ENCODE measurements at places on chromosomes 4 and X.
A peak's percentile ranks its signal among the peaks of the same experiment; 100 is the strongest.

DNA sequence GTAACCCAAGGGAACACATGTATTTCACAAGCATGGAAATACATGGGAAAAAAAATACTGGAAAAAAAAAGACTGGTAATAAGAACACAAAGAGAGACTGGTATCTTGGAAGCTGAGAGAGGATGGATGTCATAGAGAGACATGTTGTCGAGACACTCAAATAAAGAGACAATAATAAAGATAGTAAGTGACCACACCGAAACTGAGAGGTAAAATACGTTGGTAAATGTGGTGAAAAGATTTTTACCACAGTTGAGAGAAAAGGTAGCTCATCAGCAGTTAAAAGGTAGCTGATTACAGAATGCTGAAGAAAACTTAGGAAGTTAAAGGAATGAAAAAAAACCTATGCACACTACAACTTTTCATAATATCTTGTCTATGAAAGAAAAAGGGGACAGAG, 81.1 kb downstream of the ARAP2 start:
- no peak for DNase-seq

- DNase-seq, result no peak
Measured at GRCh38 chr4:157099506-157099905, 23.6 kb downstream of the GLRB start.

DNA sequence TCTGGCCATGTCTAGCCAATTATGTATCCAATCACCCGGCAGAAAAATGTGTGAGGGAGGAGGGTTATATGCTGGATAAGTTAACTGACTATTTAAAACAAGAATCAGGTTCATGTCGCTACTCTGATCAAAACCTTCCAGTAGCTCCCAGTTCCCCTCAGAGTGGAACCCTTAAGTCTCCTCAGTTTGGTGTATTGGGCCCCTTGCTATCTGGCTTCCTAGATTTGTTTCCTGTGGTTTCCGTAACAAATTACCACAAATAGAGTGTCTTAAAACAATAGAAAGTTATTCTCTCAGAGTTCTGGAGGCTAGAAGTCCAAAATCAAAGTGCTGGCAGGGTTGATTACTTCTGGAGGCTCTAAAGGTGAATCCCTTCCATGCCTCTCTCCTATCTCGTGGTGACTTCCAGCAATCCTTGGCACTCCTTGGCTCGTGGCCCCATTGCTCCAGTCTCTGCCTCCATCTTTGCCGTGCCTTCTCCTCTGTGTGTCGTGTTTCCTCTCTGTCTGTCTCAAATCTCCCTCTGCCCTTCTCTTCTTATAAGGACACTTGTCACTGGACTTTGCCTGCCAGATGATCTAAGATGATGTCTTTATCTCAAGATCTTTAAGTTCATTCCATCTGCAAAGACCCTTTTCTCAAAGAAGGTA, 10.5 kb upstream of the ENPP6 start:
- DNase-seq, result no peak

GRCh38 chr4:183631577-183632198, 27.3 kb downstream of the RWDD4 start:
- DNase-seq, result no peak

DNA sequence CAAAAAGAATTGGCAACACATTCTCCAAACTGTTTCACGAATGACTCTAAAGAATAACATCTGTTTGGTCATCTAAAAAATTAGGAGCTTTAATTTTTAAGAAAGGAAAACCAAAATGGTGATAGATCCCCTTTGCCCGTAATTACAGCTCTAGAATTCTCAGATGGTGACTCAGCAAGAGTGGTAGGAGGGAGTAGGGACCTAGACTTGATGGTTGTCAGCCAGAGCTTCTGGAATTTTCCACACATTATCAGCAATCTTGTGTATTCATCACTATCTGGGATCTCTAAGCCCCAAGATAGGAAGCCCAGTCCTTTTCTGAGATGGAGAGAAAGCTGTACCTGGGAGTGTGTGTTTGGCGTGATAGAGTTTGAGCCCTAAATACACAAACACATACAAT, 103.9 kb upstream of the RAB40AL start:
- no peak for DNase-seq

- DNase-seq, result no peak
Measured at GRCh38 chrX:78922754-78923153, 22.4 kb upstream of the P2RY10 start.

DNA sequence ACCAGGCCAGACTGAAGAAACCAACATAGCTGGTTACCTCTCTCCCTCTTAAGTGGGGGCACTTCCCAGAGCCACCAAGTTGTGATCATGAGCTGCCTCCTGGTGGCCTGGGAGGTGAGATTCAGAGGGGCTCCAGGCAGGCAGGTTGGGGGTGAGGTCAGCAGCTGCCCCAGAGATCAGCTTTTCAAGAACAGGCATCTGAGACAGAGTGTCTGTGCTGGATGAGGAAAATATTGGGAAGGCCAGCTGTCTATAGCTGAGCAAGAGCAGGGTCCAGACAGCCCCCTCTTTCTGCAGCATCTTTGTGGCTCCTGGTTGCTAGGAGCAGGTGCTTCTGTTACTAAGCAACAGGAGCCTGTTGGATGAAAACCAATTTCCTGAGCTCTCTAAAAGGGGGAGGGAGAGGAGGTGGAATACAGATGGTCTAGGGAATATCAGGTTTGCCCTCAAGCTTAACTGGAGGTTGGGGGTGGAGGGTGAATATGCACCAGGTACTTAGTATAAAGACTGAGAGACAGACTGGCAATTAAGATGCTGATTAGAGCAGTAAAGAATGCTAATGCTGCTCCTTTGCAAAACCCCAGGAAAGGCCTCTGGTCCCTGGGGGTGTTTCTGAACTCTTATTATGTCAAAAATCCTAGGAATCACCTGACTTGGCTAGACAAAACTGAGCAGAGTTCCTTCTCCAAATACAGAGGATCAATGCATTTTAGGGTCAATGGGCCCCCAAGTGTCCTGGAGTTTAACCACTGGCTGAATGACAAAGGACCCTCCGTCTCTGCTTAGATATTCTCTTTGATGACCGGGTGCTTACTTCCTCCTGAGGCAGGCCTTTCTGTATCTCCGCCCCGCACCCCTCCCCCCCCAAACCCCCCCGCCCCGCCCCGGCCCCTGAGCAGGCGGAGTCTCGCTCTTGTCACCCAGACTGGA, 21.4 kb downstream of the ZCCHC13 start:
- no peak for DNase-seq

DNA sequence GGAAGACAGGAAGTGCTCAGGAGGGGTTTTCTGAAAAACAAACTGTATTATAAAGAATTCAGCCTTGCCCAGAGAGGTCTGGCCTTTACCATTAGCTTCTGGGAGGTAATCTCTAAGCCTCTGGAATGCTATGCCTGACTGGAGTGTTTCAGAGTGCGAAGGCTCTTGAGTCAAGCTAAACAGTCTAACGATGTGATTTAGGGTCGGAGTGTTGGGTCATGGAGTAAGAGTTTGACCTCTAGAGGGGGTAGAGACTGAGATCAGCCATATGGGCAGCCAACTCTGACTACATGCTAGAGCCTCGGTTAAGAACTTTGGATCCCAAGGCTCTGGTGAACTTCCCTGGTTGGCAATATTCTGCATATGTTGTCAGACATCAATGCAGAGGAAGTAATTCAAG, 15.0 kb downstream of the BOD1L1 start:
- no peak for DNase-seq

DNA sequence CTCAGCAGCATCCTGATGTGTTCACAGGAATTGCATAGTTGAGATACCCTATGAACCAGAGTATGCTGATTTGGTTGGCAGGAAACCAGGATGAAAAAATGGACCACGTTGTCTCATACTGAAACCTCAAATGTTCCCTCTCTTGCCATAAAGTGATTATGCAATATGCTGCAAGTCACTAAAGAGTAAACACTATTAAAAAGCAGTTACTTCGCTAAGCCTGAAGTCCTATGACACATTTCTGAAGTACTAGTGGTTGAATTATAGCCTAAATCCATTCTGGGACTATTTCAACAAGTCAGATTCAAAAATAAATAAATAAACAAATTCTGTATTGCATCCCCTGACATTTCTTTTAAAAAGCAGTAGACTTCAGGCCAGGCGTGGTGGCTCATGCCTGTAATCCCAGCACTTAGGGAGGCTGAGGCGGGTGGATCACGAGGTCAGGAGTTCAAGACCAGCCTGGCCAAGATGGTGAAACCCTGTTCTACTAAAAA, 106.0 kb upstream of the NAP1L5 start:
- DNase-seq, result no peak

DNA sequence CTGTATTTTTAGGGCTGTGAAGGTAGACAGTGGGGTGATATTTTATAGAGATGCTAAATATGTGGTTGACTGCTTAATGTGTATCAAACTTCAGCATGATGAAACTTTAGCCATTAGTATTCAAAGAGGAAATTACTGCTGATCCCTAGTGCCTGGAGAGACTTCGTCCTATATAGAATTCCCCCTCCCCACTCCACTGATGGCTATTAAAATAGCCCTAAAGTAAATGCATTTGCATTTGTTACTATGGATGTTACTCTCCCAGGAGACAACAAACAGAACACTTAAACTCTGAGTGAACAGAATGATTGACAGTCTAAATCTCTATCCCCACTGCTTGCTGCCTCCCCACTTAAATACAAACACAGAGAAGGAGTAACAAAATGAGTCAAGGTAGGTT, 39.1 kb downstream of the ADGRL3 start:
- DNase-seq, result no peak

DNA sequence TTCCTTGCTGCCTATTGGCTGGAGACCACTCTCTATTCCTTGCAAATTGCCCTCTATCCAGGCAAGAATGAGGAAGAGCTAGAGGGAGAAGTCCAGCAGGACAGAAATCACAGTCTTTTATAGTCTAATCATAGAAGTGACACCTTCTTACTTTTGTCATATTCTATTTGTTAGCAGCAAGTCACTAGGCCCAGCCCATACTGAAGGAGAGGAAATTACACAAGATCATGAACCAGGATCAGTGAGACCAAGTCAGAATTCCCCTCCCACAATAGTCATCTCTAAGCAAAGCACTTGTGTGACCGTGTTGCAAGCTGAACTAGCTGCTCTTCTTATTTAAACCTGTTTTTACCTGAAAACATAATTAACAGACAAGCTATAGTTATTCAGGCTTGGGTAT, 317.7 kb downstream of the INPP4B start:
- DNase-seq, result no peak

- DNase-seq, result no peak
Measured at GRCh38 chrX:22343192-22343591, 70.5 kb downstream of the CBLL2 start.

DNA sequence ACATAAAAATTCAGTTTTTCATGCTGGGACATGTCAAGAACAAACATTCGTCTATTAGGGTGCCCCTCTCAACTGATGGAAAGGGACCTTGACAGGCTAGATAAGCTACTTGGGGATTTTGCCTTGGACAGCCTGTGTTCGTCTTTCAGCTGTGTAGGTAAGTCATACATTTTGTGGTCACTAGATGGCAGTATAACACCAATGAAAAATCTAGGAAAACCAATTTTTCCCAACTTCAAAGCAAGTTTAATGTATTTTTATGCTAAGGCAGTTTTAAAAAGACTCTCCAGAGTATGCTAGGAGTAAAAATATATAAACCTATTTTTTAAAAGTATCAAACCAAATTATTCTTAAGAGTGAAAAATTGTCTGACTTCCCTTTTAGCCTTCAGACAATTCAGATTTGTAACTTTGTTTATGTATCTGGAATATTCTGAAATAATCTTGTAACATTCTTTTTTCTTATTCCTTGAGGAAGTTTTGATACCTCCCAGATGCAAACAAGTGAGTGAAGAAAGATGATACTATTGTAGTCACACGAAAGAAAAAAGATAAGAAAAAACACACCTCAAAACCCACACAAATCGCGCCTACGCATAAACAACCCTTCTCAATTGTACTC, 158.3 kb downstream of the CPE start:
- no peak for DNase-seq

- no peak for DNase-seq
Measured at GRCh38 chr4:139858436-139859205, 193.0 kb downstream of the MGST2 start.

- DNase-seq, result no peak
Measured at GRCh38 chr4:153335665-153336064, 8.8 kb upstream of the MND1 start.

DNA sequence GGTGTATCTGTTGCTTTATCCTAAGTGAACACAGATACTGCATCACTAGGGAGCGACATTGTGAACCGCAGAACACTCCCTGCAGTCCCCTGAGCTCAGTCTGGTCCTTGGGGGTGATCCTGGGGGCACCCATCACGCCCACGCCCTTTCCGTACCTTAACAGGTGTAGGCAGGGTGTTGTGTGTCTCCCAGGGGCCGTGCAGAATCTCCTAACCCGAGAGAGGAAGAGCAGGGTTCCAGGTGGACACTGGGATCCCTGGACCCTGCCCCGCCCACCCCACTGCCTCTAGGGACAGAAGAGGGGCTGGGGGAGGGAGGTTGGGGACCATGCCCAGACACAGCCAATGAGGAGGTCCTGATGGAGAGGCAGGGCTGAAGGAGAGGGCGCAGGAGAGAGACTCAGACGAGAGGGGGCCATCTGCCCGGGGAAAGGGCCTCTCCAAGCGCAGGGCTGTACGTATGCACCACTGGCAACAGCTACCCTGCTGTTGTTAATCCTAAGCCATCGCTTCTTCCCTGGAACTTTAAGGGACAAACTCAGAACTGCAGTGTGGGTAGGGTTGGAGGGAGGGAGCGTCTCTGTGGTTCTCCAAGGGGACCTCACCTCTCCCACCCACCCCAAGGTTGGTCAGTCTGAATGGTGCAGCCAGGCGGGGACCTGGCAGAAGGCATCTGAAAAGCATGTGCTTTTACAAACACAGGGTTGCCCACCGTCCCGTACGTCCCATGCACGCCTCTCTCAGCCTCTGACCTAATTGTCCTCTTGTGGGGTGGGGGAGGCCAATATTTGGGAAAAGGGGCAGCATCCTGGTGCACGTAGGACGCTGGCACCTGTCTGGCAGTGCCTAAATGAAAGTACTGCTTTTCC, 2.5 kb downstream of the P2RY8 start:
- no peak for DNase-seq

GRCh38 chr4:44487341-44487740, 38.7 kb upstream of the KCTD8 start:
- no peak for DNase-seq

- peak; percentile 35 for DNase-seq
Measured at GRCh38 chr4:3480528-3481112, 17.5 kb downstream of the DOK7 start.

DNA sequence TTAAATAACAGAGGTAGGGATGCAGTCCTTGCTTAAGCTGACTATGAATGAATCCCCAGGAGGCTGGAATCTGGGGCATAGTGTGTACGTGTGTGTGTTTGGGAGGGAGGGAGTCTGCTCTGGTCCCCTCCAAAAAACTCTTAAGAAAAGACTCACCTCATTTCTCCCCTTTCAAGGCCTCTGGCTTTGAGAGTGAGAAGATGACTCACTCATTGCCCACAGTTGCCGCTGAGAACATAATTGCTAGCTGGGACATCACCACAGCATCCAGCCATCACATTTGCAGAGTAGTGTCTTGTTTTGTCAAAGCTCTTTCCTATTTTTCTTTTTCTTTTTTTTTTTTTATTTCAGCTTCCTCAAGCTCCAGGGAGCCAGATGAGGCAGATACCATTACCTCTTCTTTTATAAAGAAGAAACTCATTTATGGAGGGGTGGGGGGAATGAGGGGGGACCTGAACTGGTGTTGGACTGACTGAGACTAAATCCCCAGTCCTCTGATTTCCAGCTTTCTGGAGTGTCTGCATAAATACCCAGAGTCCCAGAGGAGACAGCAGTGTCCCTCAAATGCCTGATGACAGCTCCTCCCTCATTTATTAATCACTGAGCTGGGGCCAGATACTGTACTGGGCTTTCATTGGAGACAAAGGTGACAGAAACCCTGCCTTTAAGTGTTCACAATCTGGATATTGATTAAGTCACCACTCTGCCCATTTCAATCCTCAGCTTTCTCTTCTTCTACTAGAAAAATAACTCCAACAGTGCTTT, 61.9 kb upstream of the LAS1L start:
- DNase-seq, result peak; percentile 24

GRCh38 chr4:38815885-38816782, 11.5 kb upstream of the TLR1 start:
- DNase-seq, result no peak
